ENCODE measurements at places on chromosomes 2 and 18. TPM values are rescaled to one million over a fixed set of nuclear protein-coding genes. Genes with fewer than 3 reads are reported as not detected.

DNA sequence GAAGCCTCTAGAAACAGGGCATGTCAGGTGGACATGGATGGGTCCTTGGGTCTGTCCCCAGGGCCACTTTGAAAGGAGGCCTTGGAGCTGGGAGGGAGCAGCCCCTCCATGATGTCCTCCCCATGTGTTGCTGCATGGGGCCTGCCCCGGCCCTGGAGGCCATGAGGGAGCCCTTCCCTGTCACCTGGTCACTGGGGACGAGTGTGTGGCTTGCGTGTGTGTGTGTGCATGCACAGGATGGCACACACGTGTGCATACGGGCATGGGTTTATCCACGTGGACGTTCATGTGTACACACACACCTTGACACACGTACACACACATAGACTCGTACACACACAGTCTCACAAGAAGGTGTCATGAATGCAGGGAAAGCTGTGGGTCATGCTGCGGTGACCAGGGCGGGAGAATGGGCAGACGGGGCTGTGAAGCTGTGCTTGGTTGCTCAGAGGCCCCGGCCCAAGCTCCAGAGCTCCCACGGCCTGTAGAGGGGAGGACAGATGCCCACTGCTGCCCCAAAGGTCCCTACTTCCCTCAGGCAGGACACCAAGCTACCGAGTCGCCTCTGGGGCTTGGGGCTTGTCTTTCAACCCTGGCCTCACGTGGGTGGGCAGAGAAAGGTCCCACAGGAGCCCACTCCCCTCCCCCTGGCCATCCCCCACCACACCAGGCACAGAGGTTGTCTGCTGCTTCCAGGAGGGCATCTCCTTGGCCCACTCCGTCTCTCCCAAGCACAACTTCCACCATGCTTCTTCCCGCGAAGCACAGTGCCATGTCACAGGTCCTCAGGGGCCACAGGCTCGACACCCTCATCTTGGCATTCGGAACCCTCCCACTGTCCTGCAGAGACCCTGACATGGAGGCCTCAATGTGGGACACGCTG is 42.3 kb upstream of the GPC1 start:
- no peak for DNase-seq

DNA sequence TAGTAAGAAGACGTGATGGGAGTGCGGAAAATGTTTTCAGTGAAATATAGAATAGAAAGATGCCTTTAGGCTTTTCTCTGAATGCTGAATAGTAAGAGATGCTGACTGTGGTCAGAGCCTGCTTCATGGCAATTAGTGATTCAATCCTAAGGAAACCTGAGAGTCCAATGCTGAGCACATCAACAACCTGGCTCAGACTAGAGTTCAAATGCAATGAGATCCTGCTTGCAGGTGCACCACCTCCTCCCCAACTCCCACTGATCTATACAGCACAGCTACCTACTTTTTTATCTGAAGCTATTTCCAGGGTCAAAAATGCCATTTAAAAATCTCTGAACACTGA is 65.4 kb downstream of the AAK1 start:
- no peak for DNase-seq

The CHST10 gene
- polyA plus RNA-seq: 7.2 TPM

The SCN3A gene
- not detected for polyA plus RNA-seq

The IMPACT gene
- polyA plus RNA-seq: 9.1 TPM

The GKN1 gene
- polyA plus RNA-seq: not detected

DNA sequence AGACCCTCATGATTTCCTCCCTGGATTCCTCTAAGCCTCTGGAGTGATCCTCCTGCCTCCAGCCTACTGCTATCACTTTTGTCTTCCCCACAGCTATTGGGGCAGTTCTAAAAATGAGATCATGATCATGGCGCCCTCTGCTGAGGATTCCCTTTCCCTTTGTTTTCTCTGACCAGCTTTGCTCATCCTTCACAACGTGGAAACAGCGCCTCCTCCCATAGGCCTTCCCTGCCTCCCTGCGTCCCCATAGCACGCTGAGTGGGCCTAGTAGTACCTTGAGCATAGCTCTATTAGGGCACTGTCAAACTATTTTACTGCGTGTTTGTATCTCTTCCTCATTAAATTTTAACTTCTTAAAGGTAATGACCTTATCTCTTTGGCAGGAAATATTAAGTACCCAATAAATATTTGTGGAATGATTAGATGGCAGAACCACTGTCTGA is 207.0 kb upstream of the FANCL start:
- DNase-seq: no peak

The CHRNA1 gene
- 0.43 TPM for polyA plus RNA-seq

DNA sequence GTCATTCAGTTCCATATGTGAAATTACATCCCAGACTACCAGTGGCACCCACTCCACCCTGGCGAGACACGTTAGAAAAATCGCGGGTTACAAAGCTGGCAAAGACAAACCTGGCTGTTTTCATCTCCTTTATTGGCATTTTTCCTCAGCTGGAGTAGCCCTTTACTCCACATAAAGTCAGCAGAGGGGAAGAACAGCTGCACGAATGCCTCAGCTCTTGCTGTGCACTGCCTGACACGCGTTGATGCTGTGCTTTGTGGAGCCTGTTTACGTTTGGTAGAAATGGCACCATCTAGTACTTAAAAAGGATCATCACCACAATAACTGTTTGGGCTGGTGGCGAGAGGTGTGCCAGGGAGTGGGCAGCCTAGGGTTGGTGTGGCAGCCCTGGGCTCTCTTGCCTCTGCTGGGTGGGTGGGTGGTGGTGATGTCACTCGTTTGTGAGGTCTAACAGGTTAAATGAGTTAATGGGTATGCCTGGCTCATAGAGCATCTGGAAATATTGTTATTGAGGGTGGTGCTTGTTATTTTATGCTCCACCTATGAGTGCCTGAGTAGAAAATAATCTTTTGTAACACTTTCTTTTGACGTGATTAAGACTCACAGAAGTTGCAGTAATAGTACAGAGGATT is 16.4 kb downstream of the FARP2 start:
- DNase-seq: no peak

GRCh38 chr2:53509831-53510388 is 257.7 kb upstream of the CHAC2 start:
- DNase-seq: no peak

Measured in CD8-positive, alpha-beta memory T cell (primary cell).